ENCODE measurements at places on chromosomes 2 and 18. TPM values are rescaled to one million over a fixed set of nuclear protein-coding genes. Genes with fewer than 3 reads are reported as not detected.

DNA sequence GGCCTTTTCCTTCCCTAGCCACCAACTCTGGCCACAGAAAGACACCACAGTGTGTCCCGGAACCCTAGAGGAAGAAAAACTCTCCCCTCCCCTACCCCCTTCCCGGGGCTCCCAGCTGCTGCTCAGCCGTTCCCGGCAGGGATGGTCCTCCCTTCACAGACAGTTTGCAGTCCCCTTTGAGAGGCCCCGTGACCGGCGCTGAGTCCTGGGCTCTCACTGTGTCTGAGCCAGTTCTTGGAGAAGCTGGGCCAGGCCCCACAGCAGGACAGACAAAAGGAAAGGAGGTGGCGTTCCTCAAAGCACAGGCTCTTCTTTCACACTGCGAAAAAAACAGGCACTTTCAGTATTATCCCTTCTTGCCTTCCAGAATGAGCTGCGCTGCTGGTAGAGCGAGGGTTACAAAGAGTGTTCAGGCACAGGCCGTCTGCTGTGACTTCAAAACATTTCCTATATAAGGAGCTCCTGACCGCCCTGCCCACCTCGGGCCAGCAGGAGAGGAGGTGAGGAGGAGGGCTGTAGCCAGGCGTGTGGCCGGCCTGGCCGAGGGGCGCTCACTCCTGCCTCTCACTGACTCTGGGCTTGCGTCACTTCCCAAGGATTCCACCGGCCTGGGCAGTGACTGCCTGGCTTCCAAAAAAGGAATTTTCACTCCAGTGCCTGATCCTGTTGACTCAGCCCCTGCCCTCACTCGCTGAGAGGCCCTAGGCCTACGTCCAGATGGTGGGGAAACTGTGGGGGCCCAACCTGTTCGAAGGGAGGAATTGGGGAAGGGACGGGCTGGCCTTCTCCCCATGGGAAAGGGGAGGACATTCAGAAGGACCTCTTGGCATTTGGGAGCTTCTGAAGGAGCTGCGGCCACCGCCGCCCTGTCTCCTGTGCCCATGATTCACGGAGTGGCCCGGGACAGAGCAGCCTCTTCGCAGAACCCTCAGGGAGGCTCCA, 24.9 kb downstream of the CIDEA start:
- DNase-seq = peak; percentile 68

DNA sequence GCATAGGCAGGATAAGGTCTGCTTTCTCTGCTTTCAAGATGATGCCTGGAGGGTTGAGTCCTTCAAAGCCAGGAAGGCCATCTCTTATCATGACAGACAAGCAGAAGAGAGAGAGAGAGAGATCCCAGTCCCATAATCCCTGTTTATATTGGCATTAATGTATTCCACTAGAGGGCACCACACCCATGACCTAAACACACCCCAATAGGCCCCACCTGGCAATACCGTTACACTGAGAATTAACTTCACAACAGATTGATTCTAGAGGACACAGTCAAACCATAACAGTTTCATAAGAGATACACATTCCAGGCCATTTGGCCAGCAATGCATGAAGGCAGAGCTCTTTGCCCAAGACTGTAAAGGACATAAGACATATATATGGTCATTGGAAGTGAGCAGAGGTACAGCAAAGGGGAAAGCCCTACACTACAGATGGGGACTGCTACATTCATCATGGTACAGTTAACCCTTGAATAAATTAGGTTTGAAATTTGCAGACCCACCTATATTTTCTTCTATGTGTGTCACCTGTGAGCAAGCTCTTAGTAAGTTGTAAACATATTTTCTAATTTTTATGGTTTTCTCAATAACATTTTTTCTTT, 1516.1 kb downstream of the RPIA start:
- peak; percentile 7 for DNase-seq

DNA sequence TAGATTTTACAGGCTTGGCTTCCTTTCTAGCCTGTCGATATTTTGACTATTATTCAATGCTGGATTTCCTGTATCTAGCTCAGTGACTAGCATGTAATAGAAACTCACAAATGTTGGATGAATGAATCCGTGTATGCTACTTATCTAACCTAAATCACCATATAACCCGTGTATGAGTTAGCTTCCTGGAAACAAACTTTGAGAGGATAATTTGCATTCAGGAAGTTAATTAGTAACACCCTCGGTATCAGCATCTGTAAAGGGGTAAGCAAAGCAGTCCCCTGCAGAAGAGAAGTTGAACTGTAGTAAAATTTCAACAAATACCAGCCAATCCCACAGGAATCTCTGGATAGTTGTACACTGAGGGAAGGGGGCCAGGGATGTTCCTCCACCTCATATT, 269.4 kb upstream of the LRATD1 start:
- no peak for DNase-seq

GRCh38 chr2:4533806-4534205, 830.4 kb downstream of the DCDC2C start:
- DNase-seq = no peak

DNA sequence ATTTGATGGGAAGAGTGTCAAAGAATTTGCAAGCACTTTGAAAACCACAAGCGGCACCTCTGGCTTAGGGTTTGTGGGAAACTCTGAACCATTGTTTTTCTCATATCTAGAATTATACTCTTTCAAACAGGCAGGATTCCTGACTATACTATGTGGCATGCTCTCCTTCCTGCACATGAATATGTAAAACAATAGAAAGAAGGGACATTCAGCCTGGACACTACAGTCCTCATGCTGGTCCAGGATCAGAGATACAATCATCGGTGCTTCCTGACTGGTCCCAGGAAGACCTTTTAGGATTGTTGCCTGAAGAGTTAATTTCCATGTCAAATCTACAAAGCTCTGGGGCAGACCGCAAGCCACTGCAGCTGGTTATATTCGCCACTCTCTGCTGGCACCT, 55.7 kb upstream of the RASGRP3 start:
- no peak for DNase-seq

DNA sequence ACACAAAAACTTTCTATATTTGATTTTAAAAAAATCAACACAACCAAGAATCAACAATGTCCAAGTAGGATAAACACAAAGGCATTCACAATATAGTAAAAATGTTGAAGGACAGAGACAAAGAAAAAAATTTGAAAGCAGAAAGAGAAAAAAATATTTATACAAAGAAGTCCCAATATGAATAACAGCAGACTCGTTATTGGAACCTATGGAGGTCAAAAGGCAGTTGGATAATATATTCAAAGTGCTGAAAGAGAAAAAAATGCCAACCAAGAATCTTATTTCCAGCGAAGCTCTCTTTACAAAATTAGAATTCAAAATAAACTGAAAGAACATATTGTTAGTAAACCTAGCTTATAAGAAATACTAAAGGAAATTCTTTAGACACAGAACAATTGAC, 859.5 kb downstream of the LRP1B start:
- DNase-seq = no peak

GRCh38 chr2:214401580-214401979, 9.3 kb upstream of the VWC2L start:
- no peak for DNase-seq

GRCh38 chr18:29459972-29460371, 1283.0 kb upstream of the CDH2 start:
- no peak for DNase-seq

GRCh38 chr2:208757364-208757763, 350.8 kb downstream of the PTH2R start:
- DNase-seq = no peak

DNA sequence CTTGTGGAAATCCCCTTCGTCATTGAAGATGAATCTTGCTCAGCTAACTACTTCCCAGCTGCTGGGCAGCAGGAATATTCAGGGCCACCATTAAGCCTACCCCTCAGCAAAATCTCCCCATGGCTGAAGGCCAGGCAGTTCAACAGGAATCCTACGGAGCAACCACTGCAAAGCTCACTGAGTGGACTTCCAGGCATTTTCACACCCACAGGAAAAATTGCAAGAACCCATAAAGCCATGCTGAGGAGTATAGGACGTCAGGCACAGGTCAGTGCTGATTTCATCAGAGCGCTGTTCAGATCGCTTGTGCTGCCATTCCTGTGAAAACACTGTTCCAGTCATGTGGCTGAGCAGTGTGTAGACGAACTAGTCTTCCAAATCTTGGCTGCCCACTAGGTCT, 134.8 kb upstream of the TACR1 start:
- DNase-seq = no peak

DNA sequence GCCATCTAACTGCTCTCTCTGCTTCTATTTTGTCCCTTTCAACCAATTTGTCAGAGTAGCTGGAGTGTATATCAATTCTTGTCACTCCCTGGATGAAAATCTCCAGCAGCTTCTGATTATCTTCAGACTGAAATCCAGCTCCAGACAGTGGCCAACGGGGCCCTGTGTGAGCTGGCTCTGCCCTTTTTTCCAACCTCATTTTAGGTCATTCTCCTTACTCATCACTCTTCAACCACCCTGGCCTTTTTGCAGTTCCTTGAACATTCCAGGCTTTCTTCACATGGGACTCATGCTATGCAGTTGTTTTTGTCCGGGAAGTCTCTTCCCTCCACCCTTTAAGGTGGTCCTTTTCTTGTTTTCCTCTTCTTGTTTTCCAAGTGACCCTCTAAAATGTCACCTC, 15.4 kb upstream of the FAP start:
- DNase-seq = no peak

DNA sequence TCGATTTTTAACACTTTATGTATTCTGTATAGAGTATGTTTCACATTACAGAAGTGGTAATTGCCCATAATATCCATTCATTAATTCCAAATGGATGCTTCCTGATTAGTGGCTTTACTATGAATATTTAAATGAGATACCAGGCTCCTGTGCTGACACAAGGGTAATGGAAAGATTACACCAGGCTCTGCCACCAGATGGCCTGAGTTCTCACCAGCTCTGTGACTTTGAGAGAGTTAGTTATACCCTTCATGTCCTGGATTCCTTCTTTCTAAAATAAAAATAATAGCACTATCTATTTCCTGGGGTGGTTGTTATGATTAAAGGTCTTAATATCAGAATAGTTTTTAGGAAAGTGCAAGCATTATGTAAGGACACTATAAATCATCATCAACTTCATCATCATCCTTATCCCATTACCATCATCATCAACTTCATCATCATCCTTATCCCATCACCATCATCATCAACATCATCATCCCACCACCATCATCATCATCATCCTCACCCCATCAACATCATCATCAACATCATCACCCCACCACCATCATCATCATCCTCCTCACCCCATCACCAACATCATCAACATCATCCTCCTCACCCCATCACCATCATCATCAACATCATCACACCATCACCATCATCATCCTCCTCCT, 151.8 kb downstream of the DNER start:
- DNase-seq = no peak

DNA sequence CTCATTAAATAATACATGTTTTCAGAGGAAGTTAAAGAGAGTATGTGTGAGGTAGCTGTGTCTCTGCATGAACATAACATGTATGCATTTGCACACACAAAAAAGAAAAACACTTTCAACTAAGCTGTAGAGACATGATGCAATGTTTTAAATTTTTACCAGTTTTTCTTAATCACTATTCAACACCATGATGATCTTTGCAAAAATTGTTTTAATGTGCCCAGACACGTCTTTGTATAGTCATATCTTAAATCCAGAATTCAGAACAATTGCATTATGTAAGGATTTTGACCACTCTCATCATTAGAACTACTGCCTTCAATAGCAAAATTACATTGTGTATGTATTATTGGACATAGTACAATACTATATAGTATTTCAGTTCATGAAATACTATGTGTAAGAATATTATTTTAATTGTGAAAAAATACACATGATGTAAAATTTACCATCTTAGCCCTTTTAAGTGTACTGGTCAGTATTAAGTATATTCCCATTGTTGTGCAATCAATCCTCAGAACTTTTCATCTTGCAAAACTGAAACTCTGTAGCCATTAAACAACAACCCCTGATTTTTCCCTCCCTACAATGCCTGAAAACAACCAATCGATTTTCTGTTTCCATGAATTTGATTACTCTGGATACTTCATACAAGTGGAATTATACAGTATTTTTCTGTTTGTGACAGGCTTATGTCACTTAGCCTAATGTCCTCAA, 104.5 kb upstream of the ACVR2A start:
- no peak for DNase-seq

DNA sequence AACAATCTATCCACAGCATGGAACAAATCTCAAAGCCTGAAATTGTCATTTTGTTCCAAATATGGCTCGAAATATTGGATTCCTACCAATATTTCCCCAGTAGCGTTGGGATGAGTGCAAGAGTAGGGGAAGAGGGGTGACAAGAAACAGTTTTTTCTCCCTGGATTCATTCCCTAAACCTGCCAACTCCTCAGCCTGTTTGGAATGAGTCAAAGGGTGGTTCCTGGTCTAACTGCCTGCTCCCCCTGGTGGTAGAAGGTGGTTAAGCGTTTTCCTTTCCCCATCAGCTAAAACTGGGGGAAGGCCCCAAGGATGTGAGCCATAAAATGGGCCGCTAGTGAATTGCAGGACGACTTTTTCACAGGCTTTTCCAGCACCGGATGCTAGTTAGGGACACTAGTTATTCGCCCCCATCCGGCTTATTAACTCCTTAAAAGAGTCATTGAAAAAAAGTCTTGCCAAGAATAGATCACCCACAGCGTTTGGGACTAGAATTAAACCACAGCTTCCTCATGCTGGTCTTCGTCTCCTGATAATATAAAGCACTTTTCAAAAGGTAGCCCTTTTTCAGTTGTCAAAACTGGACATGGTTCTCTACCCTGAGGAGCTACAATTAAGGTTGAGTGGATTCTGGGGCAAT, 72.5 kb downstream of the DHRS9 start:
- peak; percentile 51 for DNase-seq

GRCh38 chr2:164430166-164430783, 191.0 kb downstream of the GRB14 start:
- DNase-seq = peak; percentile 34

GRCh38 chr2:175371378-175371777, 189.9 kb upstream of the ATP5MC3 start:
- no peak for DNase-seq

GRCh38 chr2:101987832-101988231, 3.9 kb upstream of the IL1R2 start:
- no peak for DNase-seq

GRCh38 chr2:204530464-204530805, 14.8 kb upstream of the PARD3B start:
- DNase-seq = no peak

SP110 gene
- 26.3 TPM for total RNA-seq

CNNM4 gene
- 3.0 TPM for total RNA-seq

CFAP221 gene
- not detected for total RNA-seq

NAT8 gene
- total RNA-seq = not detected

GTF2A1L gene
- total RNA-seq = 0.60 TPM

MYO5B gene
- total RNA-seq = 12.4 TPM

DHX57 gene
- 6.7 TPM for total RNA-seq

COLEC11 gene
- total RNA-seq = not detected

RPRM gene
- 0.29 TPM for total RNA-seq

RAB6C gene
- not detected for total RNA-seq

GRB14 gene
- 0.48 TPM for total RNA-seq
